GM04504 (cell line): ENCODE measurements at places on chromosomes 1 and 21.

GRCh38 chr1:21072721-21073120, 104.0 kb downstream of the EIF4G3 start:
- DNase-seq = no peak

DNA sequence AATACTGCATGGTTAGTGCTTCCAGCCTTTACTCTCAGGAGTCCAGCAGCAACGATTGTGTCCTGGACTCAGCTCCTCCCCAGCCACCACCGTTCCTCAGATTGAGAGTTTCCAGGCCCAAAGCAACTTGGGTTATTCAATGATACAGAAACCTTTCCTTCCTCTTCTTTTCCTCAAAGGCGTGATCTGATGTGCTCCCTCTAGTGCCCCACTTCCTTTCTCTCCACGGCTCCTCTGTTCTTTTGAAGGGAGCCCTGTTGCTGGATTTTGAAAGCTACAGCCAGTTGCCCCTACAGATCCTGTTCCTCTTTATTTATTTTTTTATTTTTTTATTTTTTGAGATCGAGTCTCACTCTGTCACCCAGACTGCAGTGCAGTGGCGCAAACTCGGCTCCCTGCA, 14.1 kb downstream of the CRP start:
- no peak for DNase-seq

DNA sequence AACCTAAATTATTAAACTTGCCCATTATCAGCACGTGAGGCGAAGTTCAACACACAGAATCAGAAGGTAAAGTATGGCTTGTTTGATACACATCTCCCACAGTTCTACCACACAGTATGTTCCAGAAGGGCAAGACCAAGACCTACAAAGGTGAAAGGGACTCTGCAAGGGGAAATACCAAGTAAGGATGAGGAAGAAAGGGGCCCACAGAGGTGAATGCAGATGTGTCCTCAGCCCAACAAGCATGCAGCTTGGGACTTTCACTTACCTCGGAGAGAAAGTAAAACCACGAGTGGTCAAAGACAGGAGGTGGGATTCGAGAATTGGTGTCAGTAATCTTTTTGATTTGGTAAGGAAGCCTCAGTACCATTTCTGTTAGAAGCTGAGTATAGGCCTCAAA, 85.8 kb downstream of the UBR4 start:
- DNase-seq = no peak

DNA sequence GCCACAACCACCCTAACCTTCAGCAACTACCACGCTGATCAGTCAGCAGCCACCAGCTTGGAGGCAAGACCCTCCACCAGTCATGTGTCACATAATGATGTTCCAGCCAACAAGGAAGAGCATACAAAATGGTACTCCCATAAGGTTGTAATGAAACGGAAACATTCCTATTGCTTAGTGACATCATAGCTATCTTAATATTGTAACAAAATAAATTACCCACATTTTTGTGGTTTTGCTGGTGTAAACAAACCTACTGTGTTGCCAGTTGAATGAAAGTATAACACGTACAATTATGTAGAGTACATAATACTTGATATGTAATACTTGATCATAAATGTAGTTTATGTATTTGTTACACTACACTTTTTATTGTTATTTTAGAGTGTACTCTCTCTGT, 1363.2 kb upstream of the ADGRL4 start:
- no peak for DNase-seq

DNA sequence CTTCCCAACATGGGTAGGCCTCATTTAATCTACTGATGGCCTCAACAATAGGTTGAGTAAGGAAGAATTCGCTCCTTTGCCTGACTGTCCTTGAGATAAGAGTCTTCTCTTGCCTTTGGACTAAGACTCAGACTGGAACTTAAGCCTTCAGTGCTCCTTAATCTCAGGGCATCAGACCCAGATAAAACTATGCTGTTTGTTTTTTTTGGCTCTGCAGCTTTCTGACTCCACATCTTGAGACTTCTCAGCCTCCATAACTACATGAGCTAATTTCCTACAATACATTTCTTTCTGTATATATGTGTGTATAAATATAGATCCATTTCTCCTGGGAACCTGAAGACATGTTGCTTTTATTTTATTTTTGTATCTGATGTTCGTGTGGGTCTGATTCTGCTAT, 1470.7 kb upstream of the PRMT6 start:
- DNase-seq = no peak

GRCh38 chr1:189616893-189617292, 860.8 kb downstream of the BRINP3 start:
- no peak for DNase-seq

- no peak for DNase-seq
Observed at GRCh38 chr1:109113590-109114341, at the start of gene ELAPOR1. Gene ELAPOR1, plus strand, starts transcription at chr1:109114115. Its CDS starts 69 bp downstream, at chr1:109114184.
